CD8-positive, alpha-beta memory T cell (primary cell): ENCODE measurements at places on chromosomes 2 and 18. TPM values are rescaled to one million over a fixed set of nuclear protein-coding genes. Genes with fewer than 3 reads are reported as not detected.

DNA sequence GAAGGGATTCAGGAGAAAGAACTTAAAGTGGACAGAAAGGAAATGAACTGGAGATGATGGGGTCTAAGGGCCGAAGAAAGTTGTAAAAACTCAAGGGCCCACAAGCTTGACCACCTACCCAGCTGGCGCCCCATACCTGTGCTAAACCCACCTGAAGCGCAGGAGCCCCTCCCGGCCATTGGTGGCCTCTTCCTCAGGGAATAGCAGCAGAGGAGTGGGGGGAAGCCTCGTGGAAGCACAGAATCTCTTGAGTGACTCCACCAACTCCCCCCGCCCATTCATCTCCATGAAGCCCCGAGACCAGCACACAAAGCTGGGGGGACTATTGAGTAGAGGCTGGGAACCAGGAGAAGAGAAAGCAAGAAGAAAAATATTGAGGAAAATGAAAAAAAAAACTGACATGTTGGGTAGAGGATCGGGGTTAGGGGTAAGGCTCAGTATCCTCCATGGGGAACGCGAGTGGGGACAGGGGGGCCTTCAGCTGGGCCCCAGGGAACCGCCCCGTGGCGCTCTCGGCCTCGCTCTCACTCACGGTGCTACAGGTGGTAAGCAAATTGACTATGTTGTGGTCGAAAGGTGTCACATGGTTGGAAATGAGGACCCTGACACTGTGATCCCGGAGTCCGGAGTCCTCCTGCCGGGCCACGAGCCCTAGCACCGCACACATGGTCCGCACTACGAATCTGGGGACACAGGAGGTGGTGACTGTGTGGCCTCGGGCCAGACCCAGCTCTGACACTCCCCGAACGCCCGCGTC lies 728 bp downstream of the AUP1 start:
- DNase-seq: no peak

The RAB6C gene
- total RNA-seq: not detected

DNA sequence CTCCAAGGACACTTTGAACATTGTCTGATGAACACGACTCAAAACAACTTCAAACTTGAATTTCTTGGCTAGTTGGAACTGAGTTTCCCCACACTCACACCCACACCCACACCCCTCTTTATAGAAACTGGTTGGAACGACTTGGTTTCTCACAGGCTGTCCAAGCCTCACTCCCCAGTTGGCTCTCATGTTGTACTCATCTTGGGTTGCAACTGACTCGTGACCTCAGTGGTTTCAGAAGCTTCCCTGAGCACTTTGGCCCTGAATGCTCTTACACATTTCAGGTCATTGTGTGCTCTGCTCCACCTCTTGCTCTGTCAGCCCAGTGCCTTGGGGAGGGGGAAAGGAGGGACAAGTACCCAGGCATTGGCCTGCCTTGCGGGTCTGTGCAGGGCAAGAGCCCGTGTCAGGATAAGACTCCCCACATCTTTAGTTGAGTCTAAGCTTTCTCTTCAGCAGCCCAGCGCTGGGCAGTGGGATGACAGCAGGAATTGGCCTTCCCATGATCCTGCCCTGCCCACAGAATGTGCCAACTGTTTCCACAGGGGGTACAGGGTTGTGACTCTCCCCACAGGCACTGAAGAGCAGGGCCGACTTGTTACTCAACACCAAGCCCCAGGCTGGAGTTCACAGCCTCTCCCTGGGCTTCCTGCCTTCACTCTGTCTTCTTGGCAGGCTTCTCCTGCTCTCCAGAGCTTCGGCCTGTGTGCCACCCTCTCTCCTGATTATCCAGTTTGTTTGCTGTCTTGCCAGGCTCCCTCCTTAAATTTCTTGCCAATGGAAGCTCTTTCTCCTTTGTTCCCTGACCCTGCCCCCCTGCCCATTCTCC lies 104.6 kb downstream of the RTN4 start:
- DNase-seq: no peak

DNA sequence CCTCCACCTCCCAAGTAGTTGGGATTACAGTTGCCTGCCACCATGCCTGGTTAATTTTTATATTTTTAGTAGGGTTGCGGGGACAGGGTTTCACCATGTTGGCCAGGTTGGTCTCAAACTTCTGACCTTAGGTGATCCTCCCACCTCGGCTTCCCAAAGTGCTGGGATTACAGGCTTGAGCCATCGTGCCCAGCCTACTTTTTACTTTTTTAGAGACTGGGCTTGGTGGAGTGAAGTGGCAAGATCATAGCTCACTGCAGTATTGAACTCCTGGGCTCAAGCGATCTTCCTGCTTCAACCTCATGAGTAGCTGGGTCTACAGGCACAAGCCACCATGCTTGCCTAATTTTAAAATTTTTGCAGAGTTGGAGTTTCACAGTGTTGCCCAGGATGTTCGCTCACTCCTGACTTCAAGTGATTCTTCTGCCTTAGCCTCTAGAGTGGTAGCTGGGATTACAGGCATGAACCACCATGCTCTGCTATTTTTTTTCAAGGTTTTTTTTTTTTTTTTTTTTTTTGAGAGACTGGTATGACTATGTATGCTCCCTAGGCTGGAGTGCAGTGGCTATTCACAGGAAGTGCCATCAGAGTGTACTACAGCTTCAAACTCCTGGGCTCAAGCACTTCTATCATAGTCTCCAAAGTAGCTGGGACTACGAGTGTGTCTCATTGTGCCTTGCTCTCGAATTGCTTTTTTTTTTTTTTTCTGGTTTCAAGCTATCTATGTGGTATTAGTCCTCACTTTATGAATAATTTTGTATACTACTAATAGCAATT lies 11.9 kb downstream of the MSH2 start:
- DNase-seq: no peak

DNA sequence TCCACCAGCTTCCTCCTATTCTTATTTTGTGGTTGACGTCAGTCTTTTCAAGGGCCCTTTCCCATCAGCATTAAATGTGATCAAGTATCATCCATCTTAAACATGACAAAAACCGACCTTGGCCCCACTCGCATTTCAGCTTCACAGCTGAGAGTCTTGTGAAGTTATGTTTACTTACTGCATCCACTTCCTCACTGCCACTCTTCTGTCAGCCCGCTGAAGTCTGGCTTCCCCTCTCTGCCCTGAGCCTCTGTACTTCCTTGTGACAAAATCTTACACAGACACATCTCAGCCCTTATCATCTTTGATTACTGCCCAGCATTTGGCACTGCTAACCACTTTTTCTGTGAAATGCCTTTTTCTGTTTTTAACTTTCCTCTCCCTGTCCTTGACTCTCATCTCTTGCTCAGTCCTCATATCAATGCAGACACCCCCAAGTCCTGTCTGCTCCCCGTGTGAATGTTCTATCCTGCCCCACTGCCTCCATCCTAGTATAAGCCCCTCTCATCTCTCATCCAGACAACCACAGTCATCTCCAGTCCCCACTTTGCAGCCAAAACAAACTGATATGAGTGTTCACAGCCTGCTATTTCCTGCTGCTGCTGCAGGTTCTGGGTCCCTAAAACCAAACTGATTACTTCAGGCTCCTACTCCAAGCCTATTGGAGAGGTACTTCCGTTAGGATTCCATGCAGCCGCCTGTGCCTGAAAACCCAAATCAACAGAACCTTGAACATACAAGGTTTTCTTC lies 31.4 kb downstream of the FOSL2 start:
- DNase-seq: peak; percentile 62
